Panc1 (cell line): ENCODE measurements at places on chromosomes 1 and 21. TPM values are rescaled to one million over a fixed set of nuclear protein-coding genes. Genes with fewer than 3 reads are reported as not detected.

LMX1A gene
- not detected for total RNA-seq

RGS8 gene
- total RNA-seq: not detected

FAM72A gene
- total RNA-seq: 29.2 TPM

SEMA6C gene
- total RNA-seq: 5.7 TPM

KIF14 gene
- 17.8 TPM for total RNA-seq

CCDC30 gene
- 1.3 TPM for total RNA-seq

CLIC6 gene
- total RNA-seq: 0.05 TPM

KMO gene
- 1.8 TPM for total RNA-seq

NBPF4 gene
- total RNA-seq: not detected

LRRC3 gene
- total RNA-seq: 3.3 TPM

TEDDM1 gene
- not detected for total RNA-seq

RUNX1 gene
- total RNA-seq: 22.4 TPM

C8B gene
- total RNA-seq: not detected

CFHR5 gene
- total RNA-seq: not detected

TNFRSF8 gene
- 0.13 TPM for total RNA-seq

GORAB gene
- 8.1 TPM for total RNA-seq

NBPF9 gene
- 30.3 TPM for total RNA-seq

ZNF648 gene
- not detected for total RNA-seq

BSDC1 gene
- total RNA-seq: 64.9 TPM

SUSD4 gene
- 0.28 TPM for total RNA-seq

SLC30A1 gene
- total RNA-seq: 34.5 TPM

IBA57 gene
- total RNA-seq: 11.3 TPM

DNALI1 gene
- total RNA-seq: 0.36 TPM

CASQ2 gene
- total RNA-seq: not detected

NCAM2 gene
- total RNA-seq: 2.2 TPM

MROH9 gene
- not detected for total RNA-seq

OR2T35 gene
- not detected for total RNA-seq

TRABD2B gene
- total RNA-seq: not detected

ATXN7L2 gene
- 4.9 TPM for total RNA-seq

FAAH gene
- total RNA-seq: 25.9 TPM

PSMB4 gene
- 412 TPM for total RNA-seq

PDE9A gene
- 0.72 TPM for total RNA-seq

GPR61 gene
- total RNA-seq: not detected

LRP8 gene
- 28.6 TPM for total RNA-seq

TAS1R1 gene
- not detected for total RNA-seq
